ENCODE measurements at places on chromosomes 1 and 21.

GRCh38 chr1:29121516-29121935, 2.2 kb downstream of the TMEM200B start:
- no peak for DNase-seq

DNA sequence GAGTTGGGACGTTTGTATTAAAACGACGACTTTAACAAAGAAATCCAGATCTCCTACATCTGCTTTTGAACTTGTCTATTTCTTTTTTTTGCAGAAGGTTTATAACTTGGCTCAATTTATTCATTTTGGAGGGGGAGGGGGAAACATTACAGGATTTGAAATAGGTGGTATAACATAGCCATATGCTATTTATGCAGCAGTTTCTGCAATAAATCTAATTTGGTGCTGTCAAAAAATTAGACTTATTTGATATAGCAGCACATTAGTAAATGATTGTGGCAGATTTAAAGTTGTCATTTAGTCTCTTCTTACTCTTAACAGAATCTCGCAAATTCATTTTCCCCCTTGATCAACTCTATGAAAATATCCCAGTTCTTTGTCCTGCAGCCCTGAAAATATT, 138.2 kb downstream of the SDCCAG8 start:
- DNase-seq: no peak

GRCh38 chr1:113872219-113872935, 865 bp upstream of the PTPN22 start:
- no peak for DNase-seq

DNA sequence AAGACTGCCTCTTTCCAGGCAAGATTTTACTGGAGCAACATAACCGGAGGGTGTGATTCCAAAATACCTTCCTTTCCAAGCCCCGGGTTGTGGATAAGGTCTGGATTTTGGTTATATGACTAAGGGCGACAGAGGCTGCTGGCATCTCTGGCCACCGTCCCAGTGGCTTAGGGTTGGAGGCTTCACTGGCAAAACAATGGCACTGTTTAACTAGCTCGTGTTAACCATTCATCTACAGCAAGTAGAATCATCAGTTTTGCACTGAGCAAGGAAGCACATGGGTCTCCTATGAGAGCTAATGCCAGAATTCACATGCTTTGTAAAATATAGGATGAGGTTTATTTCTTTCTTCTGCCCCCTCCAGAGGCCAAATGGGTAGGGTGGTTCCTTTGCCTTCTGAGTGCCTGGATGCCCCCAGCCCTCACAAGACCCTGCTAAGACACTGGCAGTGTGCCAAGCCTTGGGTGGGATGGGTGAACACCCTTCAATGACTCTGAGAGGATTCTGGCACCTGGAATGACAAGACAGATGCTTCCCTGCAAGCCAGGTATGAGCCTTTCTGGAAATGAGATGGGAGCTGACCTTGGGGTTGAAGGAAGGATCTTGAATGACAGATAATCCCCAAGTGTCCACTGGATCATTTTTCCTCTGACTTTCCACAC, 36.8 kb downstream of the DHCR24 start:
- DNase-seq: no peak

GRCh38 chr1:204465546-204466415, 28.8 kb downstream of the PIK3C2B start:
- DNase-seq: no peak

DNA sequence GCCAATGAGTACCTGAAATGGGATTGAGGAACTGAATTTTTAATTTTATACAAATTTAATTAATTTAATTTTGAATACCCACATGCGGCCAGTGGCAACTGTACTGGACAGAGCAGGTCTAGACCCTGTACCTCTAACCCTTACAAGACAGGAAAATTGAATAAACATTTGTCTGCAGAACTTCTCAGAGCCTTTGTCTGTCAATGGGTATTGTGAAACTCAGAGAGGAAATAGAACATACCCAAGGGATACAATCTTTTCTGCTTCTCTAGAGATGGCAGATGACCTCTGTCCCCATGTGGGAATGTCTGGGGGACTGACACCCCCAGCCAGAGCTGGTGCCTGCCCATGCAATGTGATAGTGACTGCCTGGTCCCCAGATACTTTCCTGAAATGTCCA, 220.6 kb downstream of the TM2D1 start:
- no peak for DNase-seq

DNA sequence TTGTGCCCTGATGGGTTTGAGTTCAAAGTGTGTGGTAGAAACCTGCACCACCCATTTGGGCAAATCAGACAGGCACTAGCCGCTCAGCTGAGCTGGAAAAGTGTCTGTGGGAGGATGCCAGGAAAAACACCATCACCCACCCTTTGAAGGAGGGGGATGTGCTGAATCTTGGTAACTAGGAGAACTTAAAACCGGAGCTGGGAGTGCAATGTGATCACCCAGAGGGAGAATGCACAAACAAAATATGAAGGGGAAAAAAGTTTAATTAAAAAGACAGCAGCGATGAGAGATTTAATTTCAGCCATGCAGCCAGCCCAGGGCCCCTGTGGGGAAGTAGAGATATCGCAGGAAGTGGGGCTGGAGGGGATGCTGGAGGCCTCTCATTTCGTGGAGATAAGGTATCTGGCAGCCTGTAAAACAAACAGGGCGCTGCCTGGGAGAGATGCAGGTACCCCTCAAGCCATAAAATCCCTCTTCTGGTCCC, 86.8 kb upstream of the BCAR3 start:
- no peak for DNase-seq

DNA sequence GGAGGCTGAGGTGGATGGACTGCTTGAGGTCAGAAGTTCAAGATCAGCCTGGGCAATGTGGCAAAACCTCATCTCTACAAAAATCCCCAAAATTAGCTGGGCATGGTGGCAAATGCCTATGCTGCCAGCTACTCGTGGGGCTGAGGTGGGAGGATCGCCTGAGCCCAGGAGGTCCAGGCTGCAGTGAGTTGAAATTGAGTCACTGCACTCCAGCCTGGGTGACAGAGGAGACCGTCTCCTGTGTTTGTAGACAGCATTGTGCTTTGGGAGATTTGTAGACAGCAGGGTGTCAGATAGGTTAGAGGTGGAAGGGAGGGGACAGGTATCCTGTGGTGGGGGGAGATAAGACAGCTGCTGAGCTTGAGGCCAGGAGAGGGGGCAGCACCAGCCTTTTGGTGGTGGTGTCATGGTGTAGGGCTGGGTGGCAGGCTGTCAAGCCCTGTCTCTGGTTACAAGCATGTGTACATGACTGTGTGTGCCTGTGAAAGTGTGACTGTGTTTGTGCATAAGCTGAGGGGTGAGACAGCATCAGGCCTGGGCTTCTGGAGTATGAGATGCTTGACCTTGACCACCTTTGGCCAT, 15.2 kb downstream of the PPFIA4 start:
- no peak for DNase-seq

- DNase-seq: no peak
These were observed 50.8 kb downstream of the PAX7 start for GRCh38 chr1:18681423-18681835.

GRCh38 chr1:45952072-45952471, 148.7 kb downstream of the MAST2 start:
- no peak for DNase-seq

DNA sequence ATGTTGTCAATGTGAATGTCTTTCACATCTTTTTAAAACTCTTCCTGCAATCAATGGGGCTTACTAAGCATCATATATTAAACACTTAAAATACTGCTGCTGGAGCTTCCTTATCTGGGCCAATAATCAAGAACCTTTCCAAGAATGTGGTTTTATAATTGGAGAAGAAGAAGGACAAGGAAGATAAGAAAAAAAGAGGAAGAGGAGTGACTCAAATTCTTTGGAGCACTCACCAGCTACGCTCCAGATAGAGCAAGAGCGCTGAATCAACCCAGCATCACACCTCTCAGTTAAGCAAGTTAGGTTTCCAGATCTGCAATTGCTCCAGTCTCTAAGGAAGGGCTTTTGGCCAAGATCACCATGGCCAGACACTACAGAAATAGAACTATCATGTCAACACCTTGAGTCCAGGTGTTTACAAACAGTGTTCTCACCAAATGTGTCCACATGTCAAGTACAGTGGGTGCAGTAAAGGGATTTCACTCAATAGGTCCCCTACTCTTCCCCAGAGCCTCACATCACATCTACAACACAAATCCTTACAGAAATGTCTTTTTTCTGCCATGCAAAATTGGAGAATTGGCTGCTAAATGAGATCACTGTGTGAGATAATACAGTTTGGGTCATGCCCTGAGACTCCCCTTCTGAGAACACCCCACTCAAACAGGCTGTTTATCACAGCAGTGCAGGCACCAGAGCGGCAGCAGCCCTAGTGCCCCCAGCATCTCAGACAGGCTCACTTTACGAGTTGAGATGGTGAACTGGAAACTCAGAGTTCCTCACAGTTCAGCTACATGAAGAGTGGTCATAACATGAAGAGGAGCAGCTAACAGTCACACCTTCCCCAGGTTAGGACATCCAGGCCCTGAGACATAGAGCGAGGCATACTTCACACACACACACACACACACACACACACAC, 1.7 kb upstream of the SPRR2B start:
- DNase-seq: no peak
